ENCODE measurements at places on chromosomes 2 and 18. TPM values are rescaled to one million over a fixed set of nuclear protein-coding genes. Genes with fewer than 3 reads are reported as not detected.

The KYNU gene
- 0.72 TPM for polyA plus RNA-seq

The PSMA8 gene
- not detected for polyA plus RNA-seq

The HRH4 gene
- not detected for polyA plus RNA-seq

The IL1F10 gene
- not detected for polyA plus RNA-seq

The AGXT gene
- 0.17 TPM for polyA plus RNA-seq

The CNTNAP5 gene
- polyA plus RNA-seq = 0.29 TPM

The VIT gene
- polyA plus RNA-seq = 0.09 TPM

The KLHL14 gene
- polyA plus RNA-seq = 1.1 TPM

The BOK gene
- 22.9 TPM for polyA plus RNA-seq

The COQ10B gene
- 12.7 TPM for polyA plus RNA-seq

The ZNF2 gene
- polyA plus RNA-seq = 8.9 TPM

The FN1 gene
- 1,847 TPM for polyA plus RNA-seq

The FANCL gene
- polyA plus RNA-seq = 111 TPM

The KCNG2 gene
- 0.37 TPM for polyA plus RNA-seq

The DBI gene
- 149 TPM for polyA plus RNA-seq

The TBR1 gene
- polyA plus RNA-seq = 0.04 TPM

The PROKR1 gene
- polyA plus RNA-seq = 0.08 TPM

The DOK6 gene
- 19.0 TPM for polyA plus RNA-seq

The PDE1A gene
- polyA plus RNA-seq = 12.1 TPM

The TUBA3D gene
- 1.0 TPM for polyA plus RNA-seq

The NT5C1B gene
- 1.5 TPM for polyA plus RNA-seq

The ALK gene
- not detected for polyA plus RNA-seq

The UGT1A5 gene
- not detected for polyA plus RNA-seq

The ABCG5 gene
- 0.40 TPM for polyA plus RNA-seq

The ZFAND2B gene
- polyA plus RNA-seq = 31.6 TPM

The KIAA1328 gene
- polyA plus RNA-seq = 23.4 TPM

The MAP3K2 gene
- polyA plus RNA-seq = 27.5 TPM

The CYTIP gene
- 1.6 TPM for polyA plus RNA-seq

The TRIM43 gene
- not detected for polyA plus RNA-seq

The TTC21B gene
- 37.4 TPM for polyA plus RNA-seq

The SP140 gene
- 1.00 TPM for polyA plus RNA-seq

The ACTR1B gene
- 43.1 TPM for polyA plus RNA-seq

The TIGD1 gene
- polyA plus RNA-seq = 11.6 TPM

The KCNF1 gene
- 2.0 TPM for polyA plus RNA-seq

The POTEI gene
- 0.93 TPM for polyA plus RNA-seq
